ENCODE measurements at places on chromosomes 16 and 17. TPM values are rescaled to one million over a fixed set of nuclear protein-coding genes. Genes with fewer than 3 reads are reported as not detected.

Gene CTRB2
- not detected for total RNA-seq

Gene KRTAP17-1
- total RNA-seq, result not detected

Gene NEUROD2
- 0.18 TPM for total RNA-seq

Gene HSD17B1
- 1.7 TPM for total RNA-seq

Gene GCGR
- 0.35 TPM for total RNA-seq

Gene PLLP
- 1.0 TPM for total RNA-seq
